Natural killer cell treated with Interleukin-12 subunit alpha and Interleukin-12 subunit beta and Interleukin-15 and Interleukin-18, amount 100 ng/mL, for 72 hours (primary cell): ENCODE measurements at places on chromosomes 5 and 9. TPM values are rescaled to one million over a fixed set of nuclear protein-coding genes. Genes with fewer than 3 reads are reported as not detected.

- H3K27me3 ChIP-seq = no peaks in the 10 kb centered on the region
- no peaks in the 10 kb centered on the region for H3K4me1 ChIP-seq
- no peak for DNase-seq
- H3K4me3 ChIP-seq = peak overlapping the region; percentile 60
Observed at GRCh38 chr9:136665111-136665703, 2.5 kb downstream of the EGFL7 start.

DNA sequence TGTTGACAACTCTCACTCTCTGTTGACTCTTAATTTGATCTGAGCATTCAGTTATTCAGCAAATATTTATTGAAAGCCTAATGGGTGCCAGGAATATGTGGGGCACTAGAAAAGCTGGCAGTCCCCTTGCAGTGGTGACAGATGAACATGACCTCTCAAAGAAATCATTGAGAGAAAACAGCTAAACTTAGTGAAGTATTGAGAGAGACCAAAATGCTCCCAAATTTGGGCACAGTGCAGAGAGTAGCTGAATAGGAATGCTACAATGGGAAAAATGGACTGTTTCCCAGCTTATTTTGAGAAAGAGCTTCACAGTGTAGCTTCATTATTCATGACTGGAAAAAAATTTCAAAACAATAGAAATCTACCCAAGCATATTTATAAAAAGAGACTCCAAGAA lies 257.9 kb downstream of the SGCD start:
- no peak overlapping the region for H3K4me3 ChIP-seq
- no peaks in the 10 kb centered on the region for H3K4me1 ChIP-seq
- H3K27ac ChIP-seq = no peak overlapping the region
- peaks cover 10% of the 10 kb centered on the region for H3K36me3 ChIP-seq

GRCh38 chr9:80191108-80191507 lies 619.3 kb downstream of the TLE4 start:
- no peak for DNase-seq
- H3K27me3 ChIP-seq = no peaks in the 10 kb centered on the region
- no peaks in the 10 kb centered on the region for H3K4me1 ChIP-seq
- no peaks in the 10 kb centered on the region for H3K36me3 ChIP-seq
- H3K27ac ChIP-seq = no peak overlapping the region
- H3K4me3 ChIP-seq = no peak overlapping the region

DNA sequence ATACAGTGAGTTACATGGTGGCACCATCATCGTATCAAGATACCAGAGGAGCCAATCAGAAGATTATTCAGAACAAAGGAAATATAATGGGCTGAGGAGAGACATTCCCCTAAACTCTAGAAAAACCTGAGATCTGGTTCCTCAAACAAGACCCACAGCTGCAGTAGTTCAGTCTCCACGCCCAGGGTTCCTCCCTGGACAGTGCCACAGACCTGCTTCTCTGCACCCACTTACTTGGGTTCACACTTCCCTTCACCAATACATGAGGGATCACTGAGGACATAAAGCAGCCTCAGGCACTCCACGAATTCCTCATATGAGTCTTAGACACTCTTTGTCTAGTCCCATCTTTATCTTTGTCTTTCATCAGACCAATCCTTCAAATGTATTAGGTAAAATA lies 101.7 kb downstream of the APTX start:
- DNase-seq = no peak
- H3K4me1 ChIP-seq = no peaks in the 10 kb centered on the region
- H3K27me3 ChIP-seq = peaks cover 21% of the 10 kb centered on the region
- H3K36me3 ChIP-seq = no peaks in the 10 kb centered on the region
- no peak overlapping the region for H3K4me3 ChIP-seq

DNA sequence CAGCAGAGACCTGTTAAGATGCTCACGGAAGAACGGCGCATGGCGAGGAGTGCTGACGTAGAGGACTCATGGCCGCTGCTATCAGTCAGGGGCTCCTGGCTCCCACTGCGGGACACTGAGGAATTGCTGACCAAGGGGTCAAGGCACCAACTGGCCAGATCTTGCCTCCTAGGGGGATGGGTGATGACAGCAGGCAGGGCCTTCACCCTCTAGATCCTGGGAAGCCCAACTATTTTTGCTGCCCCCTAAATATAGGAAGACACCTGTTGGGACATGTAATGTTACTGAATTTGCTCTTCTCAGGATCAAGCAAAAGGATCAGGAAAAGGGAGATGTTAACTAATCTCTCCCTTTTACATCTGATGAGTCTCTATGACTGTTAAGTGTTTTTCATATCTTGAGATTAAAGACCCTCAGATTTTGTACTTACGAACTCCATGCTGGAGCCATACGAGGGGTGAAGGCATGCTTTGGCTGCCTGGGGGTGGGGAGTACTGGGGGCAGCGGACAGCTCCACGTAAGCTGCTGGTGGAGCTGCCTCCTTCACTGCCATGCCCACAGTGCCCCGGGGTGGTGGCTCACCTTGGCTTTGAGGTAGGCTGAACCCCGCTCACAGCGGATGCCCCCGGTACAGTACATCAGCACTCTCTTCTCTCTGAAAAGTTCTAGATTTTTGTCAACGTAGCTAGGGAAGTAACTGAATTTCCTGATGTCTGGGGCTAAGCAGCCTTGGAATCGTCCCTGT lies 28.1 kb downstream of the TSTD2 start:
- H3K27ac ChIP-seq = no peak overlapping the region
- H3K4me1 ChIP-seq = no peaks in the 10 kb centered on the region
- no peaks in the 10 kb centered on the region for H3K27me3 ChIP-seq
- no peak for DNase-seq
- H3K36me3 ChIP-seq = peaks cover 17% of the 10 kb centered on the region

GRCh38 chr5:142411656-142412425 lies 87.0 kb upstream of the SPRY4 start:
- H3K27ac ChIP-seq = no peak overlapping the region
- no peaks in the 10 kb centered on the region for H3K36me3 ChIP-seq
- no peak for DNase-seq
- peaks cover 6% of the 10 kb centered on the region for H3K27me3 ChIP-seq
- no peak overlapping the region for H3K4me3 ChIP-seq

- peaks cover 3% of the 10 kb centered on the region for H3K4me1 ChIP-seq
- peaks cover 25% of the 10 kb centered on the region for H3K27me3 ChIP-seq
Observed at GRCh38 chr5:54895816-54896341, 89.5 kb downstream of the ESM1 start.

DNA sequence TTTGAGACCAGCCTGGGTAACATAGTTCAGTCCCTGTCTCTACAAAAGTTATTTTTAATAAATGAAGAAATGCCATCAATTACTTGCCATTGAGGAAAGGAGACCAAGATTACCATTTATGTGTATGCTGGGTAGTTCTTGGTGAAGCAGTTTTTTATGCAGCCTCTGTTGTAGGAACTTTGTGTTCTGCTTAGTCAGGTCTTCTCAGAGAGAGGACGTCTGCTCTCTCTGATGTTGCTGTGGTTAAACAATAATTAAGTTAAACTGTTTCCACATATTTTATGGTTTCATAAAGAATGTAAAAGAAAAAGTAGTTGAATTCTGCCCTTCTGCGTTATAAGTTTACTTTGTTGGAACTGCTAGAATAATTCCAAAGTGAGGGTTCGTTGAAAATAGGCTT lies 210.5 kb downstream of the KDM4C start:
- H3K36me3 ChIP-seq = no peaks in the 10 kb centered on the region
- H3K27ac ChIP-seq = no peak overlapping the region
- DNase-seq = no peak
- H3K4me3 ChIP-seq = no peak overlapping the region

- no peak overlapping the region for H3K4me3 ChIP-seq
- no peak overlapping the region for H3K27ac ChIP-seq
- H3K4me1 ChIP-seq = no peaks in the 10 kb centered on the region
- H3K27me3 ChIP-seq = no peaks in the 10 kb centered on the region
- H3K36me3 ChIP-seq = no peaks in the 10 kb centered on the region
Observed at GRCh38 chr5:37272511-37272910, 23.3 kb upstream of the CPLANE1 start.

- H3K27ac ChIP-seq = no peak overlapping the region
- peaks cover 3% of the 10 kb centered on the region for H3K27me3 ChIP-seq
- no peaks in the 10 kb centered on the region for H3K4me1 ChIP-seq
- DNase-seq = no peak
Observed at GRCh38 chr5:31270396-31270795, 76.9 kb downstream of the CDH6 start.

The ANKRD18A gene
- total RNA-seq = 2.7 TPM
